ENCODE measurements at places on chromosomes 2 and 18.

DNA sequence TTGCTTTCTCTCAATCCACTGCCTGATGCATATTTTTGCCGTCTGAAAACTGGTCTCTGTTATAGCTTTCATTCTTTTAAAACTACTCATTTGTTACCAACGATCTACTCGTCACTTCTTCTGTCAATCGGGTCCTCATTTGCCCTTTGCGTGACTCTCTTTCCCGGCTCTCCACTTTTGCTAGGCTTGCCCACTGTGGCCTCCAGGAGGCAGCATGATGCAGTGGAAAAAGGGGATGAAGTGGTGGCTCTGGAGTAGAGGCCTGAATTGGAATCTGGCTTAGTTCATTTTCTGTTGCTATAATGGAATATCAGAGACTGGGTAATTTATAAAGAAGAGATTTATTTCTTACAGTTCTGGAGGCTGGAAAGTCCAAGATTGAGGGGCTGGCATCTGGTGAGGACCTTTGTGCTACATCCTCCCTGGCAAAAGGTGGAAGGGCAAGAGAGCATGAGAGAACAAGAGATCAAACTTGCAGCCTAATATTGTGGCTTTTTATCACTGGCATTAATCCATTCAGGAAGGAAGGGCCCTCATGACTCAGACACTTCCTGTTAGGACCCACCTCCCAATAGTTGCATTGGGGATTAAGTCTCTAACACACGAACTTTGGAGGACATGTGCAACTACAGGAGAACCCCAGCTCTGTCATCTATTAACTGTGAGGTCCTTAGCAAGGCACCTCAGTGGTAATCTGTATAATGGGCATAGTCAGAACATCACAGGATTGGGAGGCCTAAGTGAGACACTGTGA lies 15.4 kb downstream of the GDF7 start:
- DNase-seq, result no peak

GRCh38 chr2:239726631-239727181 lies 298.4 kb downstream of the NDUFA10 start:
- no peak for DNase-seq

- DNase-seq, result no peak
Observed at GRCh38 chr2:172251231-172251630, 148.5 kb upstream of the DLX2 start.

GRCh38 chr2:128473175-128474035 lies 154.7 kb upstream of the HS6ST1 start:
- DNase-seq, result peak; percentile 98

GRCh38 chr2:174699993-174700766 lies 64.1 kb downstream of the CHRNA1 start:
- no peak for DNase-seq

DNA sequence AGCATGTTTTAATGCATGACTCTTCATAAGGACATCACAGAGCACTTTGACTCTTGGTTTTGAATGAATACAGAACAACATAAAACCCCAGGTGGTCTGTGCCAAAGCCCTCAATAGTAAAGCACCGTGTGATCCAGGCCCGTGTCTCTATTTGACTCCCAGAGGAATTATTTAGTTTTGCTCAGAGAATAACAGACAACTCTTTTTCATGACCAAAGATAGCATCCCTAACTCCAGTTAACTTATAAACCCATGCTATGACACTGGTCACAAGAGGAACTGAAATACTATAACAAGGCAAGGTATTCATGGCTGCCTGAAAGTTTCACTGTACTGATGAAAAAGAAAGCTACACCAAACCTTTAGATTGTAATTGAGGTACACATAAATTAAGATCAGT lies 128.4 kb downstream of the IKZF2 start:
- no peak for DNase-seq

DNA sequence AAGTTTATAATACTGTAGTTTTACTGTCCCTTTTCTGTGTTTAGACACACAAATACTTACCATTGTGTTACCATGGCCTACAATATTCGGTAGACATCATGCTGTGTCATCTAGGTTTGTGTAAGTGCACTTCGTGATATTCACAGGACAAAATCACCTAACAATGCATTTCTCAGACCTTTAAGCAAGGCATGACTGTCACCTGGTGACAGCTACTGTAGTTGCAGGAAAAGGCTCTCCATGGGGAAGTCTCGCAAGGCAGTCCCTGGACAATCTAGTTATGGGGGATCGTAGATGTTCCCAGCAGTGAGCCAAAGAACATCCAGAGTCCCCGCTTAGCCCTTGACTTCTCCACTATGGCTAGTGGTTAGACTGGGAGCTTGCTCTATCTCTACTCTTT lies 73.1 kb downstream of the EIF2AK3 start:
- no peak for DNase-seq

- no peak for DNase-seq
Observed at GRCh38 chr2:69578198-69578540, 65.4 kb downstream of the AAK1 start.

GRCh38 chr2:26897807-26898479 lies 50.0 kb downstream of the DPYSL5 start:
- no peak for DNase-seq

- DNase-seq, result no peak
Observed at GRCh38 chr2:4678927-4679326, 975.6 kb downstream of the DCDC2C start.

GRCh38 chr2:210315015-210315788 lies at the start of gene MYL1:
TSS of gene MYL1 (minus strand) at chr2:210315174. CDS start at chr2:210315042, 132 bp downstream.
- no peak for DNase-seq

- no peak for DNase-seq
Observed at GRCh38 chr18:8834881-8835280, 129.5 kb downstream of the MTCL1 start.
